HepG2 (cell line): ENCODE measurements at places on chromosomes 12 and 14.

DNA sequence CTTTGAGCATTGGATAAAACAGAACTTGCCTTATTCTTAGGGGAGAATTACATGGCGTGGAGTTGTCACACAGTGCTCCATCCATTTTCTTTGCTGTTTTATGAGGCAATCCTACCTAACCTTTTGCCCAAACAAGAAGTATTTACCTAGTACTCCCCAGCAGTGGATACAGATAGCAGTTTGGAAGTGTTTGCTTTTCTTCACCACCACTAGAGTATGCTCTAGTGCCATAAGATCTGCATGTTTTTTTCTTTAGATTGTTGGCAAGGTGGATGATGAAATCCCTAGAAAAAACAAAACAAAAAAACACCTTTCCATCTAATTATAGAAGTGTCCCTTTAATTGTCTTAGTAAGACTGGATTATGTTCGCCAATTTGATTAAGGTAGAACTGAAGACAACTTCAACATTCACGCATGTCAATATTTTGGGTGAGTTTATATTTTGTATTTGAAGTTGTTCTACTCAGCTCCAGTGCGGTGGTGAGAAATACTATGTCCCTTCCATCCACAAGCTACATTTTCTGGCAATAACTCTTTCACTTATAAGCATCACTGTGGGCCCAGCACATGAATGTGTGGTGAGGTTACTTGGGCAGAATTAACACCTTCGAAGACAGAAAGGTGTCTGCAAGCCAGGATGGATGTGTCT lies 23.6 kb upstream of the TMEM260 start:
- no peak overlapping the region for H3K27ac ChIP-seq
- H3K27me3 ChIP-seq = no peaks in the 10 kb centered on the region
- peaks cover 19% of the 10 kb centered on the region for H3K4me1 ChIP-seq
- no peaks in the 10 kb centered on the region for H3K36me3 ChIP-seq
- H3K4me3 ChIP-seq = no peak overlapping the region
- peak; percentile 76 for DNase-seq

GRCh38 chr12:26705851-26706250 lies 127.1 kb downstream of the ITPR2 start:
- no peak overlapping the region for H3K4me3 ChIP-seq
- H3K36me3 ChIP-seq = peaks cover 53% of the 10 kb centered on the region; the same call in 2 of the 3 replicates
- no peaks in the 10 kb centered on the region for H3K27me3 ChIP-seq
- no peak overlapping the region for H3K27ac ChIP-seq
- DNase-seq = no peak

- peak; percentile 1 for DNase-seq
- no peaks in the 10 kb centered on the region for H3K4me1 ChIP-seq
- no peak overlapping the region for H3K4me3 ChIP-seq
- no peaks in the 10 kb centered on the region for H3K36me3 ChIP-seq
- no peaks in the 10 kb centered on the region for H3K27me3 ChIP-seq
Measured at GRCh38 chr12:19575337-19576243, 136.3 kb downstream of the AEBP2 start.

DNA sequence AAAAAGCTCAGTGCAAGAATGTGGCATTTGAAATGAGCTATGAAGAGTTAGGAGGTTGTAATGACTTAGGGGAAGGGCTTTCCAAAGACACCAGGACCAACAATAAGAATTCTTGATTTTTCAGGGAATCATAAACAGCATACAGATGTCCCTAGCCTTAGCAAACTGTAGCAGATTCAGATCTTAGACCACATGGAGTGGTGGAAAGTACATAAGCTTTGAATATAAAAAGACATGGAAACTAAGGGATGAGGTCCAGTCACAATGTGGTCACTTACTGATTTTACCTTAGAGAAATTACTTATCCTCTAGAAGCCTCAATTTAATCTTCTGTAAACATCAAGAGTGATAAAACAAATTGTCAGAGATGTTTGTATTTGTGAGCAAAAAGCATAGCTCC lies 186.6 kb downstream of the DUSP6 start:
- H3K36me3 ChIP-seq = no peaks in the 10 kb centered on the region
- no peak for DNase-seq
- H3K27me3 ChIP-seq = no peaks in the 10 kb centered on the region
- H3K4me3 ChIP-seq = no peak overlapping the region
- H3K27ac ChIP-seq = no peak overlapping the region

GRCh38 chr12:19967431-19967830 lies 400.9 kb upstream of the PDE3A start:
- no peak for DNase-seq
- no peaks in the 10 kb centered on the region for H3K36me3 ChIP-seq
- no peaks in the 10 kb centered on the region for H3K27me3 ChIP-seq
- H3K4me3 ChIP-seq = no peak overlapping the region
- H3K27ac ChIP-seq = no peak overlapping the region

DNA sequence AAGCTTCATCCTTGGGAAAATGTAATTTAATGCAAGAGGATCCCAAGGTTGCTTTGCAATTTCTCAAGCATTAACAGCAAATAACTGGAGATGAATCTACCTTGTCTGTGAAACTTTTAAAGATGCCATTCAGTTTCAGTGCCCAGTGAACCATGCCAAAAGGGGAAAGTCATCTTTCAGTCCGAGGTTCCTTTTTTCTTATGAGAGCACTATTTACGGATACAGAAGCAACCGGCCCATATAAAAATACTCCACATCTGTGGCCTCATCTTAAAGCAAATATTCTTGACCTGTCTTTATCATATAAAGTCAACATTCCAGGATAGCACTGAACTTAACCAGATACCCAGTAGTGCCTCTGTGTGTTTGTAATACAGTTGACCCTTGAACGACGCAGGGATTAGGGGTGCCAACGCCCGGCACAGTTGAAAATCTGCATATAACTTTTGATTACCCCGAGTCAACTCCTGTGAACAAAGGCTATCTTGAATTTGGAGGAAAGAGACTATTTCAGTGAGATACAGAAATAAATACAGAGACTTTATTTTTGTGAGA lies 209.4 kb downstream of the PCNX1 start:
- DNase-seq = peak; percentile 85
- H3K27ac ChIP-seq = no peak overlapping the region
- H3K27me3 ChIP-seq = no peaks in the 10 kb centered on the region
- H3K36me3 ChIP-seq = no peaks in the 10 kb centered on the region
- no peak overlapping the region for H3K4me3 ChIP-seq

GRCh38 chr12:119659289-119659897 lies 8.5 kb upstream of the PRKAB1 start:
- DNase-seq = peak; percentile 46
- H3K27ac ChIP-seq = no peak overlapping the region
- no peak overlapping the region for H3K4me3 ChIP-seq
- no peaks in the 10 kb centered on the region for H3K27me3 ChIP-seq

DNA sequence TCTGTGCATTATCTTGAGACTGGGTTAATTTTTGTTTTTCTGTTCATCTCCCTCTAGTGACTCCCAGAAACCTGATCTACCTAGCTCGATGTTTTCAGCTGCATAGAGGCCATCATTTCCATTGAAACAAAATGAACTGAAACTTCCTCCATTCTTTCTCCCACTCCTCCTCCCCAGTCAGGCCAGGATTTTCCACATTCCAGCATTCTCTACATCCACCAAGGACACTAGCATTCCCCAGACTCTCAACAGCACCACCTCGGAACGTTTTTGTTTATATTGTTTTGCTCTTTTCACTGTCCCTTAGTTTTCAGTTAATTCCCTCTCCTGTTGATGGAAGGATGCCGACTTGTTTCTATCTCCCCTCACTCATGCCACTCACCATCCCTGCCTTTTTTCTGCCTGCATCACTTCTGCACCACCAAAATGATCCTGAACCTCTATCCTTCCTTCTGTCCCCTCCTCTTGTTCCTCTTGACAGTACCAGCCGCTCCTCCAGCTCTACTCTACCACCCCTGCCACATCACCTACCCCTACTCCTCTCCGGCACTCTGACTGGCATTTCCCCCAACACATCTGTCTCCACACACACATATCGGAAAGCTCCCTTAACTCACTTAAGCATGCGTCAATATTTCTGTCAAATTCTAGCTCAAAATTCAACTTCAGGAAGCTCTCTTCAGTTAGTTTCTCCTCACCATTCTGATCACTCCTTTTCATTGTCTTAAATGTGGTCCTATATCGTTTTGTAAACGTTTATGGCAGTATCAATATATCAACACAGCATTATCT lies 13.2 kb downstream of the OR6S1 start:
- H3K27me3 ChIP-seq = no peaks in the 10 kb centered on the region
- peaks cover 66% of the 10 kb centered on the region for H3K4me1 ChIP-seq
- DNase-seq = no peak
- no peaks in the 10 kb centered on the region for H3K36me3 ChIP-seq

DNA sequence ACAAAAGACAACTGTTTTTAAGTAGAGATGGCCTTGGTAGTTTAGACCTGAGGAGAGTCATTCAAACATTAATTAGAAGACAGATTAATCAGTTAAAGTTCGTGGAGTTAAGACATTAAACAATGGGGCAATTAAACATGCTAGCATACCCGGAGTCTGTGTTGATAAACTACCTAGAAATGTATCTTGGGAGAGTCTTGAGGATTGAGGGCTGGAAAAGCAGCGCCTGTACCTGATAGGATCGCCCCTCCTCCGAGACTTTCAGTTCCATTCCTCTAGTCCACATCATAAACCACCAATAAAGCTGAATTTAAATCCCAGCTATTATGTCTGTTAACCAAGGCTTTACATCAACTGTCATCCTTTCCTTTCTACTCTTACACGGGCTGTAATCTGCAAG lies 1.0 kb upstream of the KRAS start:
- peaks cover 64% of the 10 kb centered on the region for H3K4me1 ChIP-seq
- H3K27me3 ChIP-seq = no peaks in the 10 kb centered on the region; the same call in 2 of the 3 replicates
- no peaks in the 10 kb centered on the region for H3K36me3 ChIP-seq
- no peak for DNase-seq
- no peak overlapping the region for H3K27ac ChIP-seq

DNA sequence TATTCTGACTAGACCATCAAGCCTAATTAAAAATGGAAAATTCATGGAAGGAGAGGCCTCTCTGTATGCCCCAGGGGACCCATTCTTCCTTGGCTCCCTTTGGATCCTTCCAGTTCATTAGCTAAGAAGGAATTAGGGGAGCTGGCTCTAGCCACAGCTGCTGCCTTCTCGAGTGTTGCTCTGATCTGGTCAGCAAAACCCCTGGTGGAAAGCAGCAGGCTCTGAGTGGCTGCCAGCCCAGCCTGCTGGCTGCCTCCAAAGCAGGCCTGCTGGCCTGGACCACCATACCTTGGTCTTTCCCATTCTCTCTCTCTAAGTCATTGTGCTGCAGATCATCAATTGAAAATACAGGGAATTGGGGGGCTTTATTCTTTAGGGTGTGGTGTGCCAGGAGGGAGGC lies 29.0 kb upstream of the AKAP6 start:
- DNase-seq = no peak
- no peak overlapping the region for H3K4me3 ChIP-seq
- H3K4me1 ChIP-seq = 0 out of 2 replicates have a peak, but pooled peaks cover 7% of the 10 kb centered on the region
- H3K27ac ChIP-seq = no peak overlapping the region
- no peaks in the 10 kb centered on the region for H3K27me3 ChIP-seq
- no peaks in the 10 kb centered on the region for H3K36me3 ChIP-seq
